ENCODE measurements at places on chromosomes 4 and X.

DNA sequence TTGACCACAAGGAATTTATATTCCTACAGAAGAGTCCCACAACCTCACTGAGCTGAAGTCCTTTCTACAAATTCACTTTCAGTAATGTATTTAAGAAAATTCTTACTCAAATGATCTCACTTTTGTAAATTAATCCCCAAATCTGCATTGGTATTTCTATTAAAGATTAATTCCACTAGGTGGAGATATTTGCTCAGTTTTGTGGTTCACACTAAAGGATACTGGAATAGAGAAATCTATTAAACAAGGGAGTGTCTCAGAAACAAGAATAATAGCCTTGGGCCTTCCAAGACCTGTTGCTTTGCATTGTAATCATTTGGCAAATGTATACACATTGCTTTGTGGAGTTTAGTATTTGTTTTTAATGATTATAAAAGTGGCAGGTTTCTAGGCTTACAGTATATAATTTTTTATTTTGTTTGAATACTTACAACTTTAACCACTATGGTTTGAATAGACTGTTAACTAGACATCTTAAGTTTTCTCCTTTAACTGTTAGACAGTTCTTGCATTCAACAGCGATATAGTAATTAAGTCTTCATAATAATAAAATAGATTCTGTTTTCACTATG lies 25.9 kb downstream of the CFAP299 start:
- DNase-seq, result peak; percentile 40

DNA sequence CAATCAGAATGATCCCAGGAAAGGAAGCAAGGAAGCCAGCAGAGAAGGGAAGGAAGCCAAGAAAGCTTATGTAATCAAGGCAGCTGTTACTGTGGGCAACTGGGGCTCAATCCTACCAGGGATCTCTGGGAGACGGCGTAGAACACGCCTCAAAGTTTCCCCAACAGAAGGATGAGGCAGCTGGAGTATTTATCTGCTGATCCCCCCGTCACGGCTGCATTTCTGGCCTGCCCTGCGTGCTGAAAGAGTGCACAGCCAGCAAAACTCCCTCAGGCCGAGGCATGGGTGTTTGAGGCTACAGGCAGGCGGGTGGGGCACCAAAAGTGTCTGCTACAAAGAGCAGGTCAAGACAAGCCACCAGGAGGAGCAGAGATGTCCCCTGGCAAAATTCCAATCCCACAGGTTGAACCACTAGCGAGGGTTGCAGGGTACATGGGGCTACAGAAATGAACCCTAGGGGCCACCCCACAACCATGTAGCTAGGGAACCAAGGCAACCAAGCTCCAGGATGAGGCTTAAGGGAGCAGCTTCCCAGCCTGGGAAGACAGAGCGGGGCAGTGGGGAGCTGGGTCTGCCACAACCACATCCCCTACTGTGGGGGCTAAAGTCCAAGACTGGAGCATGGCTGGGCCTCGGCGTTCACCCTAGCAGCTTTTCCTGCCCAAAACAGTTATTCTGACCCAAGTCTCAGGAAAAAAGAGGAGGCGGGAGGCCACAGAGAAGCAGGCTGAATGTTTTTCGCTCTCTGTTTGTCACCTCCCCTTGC lies 113.4 kb downstream of the BCOR start:
- DNase-seq, result peak; percentile 91

GRCh38 chrX:16320765-16321355 lies 153.6 kb downstream of the MAGEB17 start:
- no peak for DNase-seq

- peak; percentile 34 for DNase-seq
Observed at GRCh38 chr4:73816814-73817213, 19.7 kb upstream of the CXCL6 start.

DNA sequence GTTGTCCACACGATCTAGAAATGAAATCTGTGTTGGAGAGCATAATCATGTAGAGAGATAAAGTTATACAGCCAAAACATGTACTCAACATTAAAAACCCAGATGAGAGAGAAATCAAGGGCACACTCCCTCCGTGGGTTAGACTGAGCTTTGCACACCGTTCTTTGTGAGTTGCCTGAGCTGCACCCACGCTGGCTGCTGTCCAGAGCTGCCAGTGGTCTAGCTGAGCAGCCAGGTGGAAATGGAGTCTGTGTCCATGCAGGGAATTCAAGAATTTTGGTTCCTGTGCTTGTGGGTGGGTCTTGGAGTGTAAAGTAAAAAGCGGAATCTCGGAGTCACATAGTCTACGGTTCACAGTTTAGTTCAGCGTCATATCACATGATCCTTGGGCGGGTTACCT lies 84.6 kb downstream of the GPR143 start:
- DNase-seq, result no peak

DNA sequence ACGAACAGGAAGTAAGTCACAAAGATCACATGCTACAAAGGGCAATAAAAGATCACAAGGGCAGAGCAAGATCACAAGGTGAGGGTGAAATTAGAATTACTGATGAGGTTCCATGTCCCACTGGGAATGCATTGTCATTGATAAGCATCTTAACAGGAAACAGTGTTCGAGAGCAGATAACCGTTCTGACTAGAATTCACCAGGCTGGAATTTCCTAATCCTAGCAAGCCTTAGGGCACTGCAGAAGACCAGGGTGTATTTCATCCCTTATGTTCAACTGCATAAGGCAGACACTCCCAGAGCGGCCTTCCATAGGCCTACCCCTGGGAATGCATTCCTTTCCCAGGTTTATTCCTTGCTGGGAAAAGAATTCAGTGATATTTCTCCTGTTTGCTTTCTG lies 980.6 kb upstream of the LCORL start:
- DNase-seq, result peak; percentile 6

GRCh38 chrX:63743596-63743995 lies 41.4 kb downstream of the ARHGEF9 start:
- DNase-seq, result no peak

GRCh38 chrX:134804779-134805178 lies 146.5 kb upstream of the PLAC1 start:
- DNase-seq, result no peak

GRCh38 chrX:133468051-133468450 lies 52.8 kb upstream of the GPC4 start:
- DNase-seq, result peak; percentile 45

DNA sequence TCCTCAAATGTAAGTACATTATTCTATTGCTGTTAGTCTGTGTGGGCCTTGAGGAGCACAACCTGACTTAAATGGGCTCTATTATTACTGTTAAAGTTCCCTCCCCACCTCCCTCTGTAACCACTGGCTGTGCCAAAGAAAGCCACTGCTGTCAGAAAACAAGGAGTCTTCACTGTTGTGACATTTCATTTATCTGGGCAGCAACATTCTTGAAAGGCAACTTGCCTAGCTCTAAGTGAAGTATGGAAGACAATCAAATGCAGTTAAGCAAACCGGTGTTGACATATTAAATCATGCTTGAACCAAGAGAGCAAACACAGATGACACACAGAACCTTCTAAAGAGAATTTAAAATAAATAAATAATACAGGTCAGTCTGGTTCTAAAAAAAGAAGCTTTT lies 81.0 kb downstream of the EPHA5 start:
- DNase-seq, result no peak

DNA sequence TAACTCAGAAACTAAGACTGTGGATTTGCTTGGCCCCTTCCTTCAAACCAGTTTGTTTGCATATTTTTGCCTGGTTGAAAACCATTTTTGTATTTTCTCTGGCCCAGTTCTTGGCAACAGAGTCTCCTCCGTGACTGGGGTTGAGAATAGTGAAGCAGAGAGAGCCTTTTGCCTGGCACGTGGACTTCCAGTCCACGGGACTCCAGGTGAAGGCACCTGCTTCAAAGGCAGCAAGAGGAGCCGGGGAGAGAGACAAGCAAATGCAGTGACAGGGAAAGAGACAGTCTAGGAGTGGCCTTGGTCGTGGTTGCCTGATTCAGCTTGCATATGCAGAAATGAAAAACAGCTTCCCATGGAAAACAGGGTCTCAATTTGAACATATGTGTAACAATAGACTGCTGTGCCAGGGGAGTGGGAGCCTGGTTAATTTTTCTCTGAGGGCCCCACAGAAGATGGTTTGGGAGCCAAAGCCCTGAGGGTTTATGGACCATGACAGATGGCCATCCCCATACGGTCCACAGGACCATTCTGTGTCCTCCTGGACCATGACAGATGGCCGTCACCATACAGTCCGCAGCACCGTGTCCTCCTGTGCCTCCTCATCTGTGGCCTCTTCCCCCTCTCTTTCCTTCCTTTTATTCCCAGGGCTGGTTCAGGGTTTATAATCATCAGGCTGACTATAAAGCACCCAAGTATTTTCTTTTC lies 272.2 kb upstream of the RASGEF1B start:
- DNase-seq, result no peak

DNA sequence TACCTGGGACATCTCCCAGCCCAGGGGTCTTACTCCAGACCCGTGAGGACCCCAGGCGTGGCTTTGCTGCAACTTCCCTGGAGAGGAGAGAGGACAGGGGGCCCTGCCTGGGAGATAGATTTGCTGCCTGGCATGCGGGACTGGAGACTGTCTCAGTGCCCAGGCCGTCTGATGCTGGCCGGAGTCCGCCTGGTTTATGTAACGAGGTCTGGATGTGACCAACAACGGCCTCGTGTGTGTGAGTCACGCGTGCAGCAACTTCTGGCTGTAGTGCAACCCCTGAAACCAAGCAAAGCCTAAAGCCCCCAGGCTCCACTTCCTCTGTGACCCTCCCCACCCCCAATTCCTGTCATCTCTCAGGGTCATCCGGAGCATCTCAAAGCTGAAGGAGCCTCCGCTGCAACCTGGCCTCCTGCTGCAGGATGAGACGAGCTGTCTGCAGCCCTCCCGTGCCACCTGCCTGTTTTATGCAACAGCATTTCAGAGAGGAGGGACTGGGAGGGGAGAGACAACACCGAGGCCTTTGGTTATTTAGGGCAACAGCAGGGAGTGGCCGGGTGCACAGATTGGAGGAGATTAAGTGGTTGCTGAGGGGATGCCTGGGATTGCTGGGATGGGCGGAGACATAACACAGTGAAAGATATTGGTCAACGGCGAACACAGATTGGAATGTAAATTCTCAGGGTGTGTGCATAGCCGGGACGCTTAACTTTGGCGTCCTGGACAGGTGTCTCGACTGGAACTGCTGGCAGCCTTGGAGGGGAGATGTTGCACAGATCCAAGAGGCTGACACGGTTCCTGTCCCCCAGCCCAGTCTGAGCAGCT lies 16.0 kb downstream of the XG start:
- DNase-seq, result peak; percentile 26

- no peak for DNase-seq
Observed at GRCh38 chrX:12686331-12686730, 104.9 kb upstream of the PRPS2 start.

GRCh38 chr4:10605746-10606482 lies 78.7 kb downstream of the CLNK start:
- no peak for DNase-seq

DNA sequence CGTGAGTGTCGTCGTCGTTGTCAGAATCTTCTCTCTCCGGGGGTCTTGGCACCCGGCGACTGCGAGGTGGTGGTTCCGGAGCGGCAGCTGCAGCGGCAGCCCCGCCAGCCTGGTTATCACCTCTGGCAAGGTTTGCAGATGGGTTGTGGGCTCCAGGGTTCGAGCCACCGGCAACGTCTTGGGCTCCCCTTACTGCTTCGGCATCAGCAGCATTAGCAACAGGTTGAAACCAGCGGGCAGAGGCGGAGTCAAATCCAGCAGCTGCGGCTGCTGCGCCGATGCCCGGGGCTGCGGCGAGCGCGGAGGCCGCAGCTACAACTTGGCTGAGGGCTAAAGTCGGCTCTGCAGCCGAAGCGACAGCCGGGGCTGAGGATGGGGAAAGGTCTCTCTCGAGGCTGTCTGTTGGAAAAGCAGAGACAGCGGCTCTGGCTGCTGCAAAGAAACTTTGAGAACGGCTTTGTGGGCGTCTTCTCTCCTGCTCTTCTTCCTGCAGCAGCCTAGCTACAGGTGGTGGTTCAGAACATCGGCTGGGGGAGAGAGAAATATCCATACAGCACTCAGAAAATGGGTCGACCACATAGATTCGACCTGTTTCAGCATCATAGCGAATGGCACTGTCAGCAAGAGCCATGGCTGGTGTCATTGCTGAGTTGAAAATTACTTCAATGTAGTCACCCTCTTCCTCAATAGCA lies 3.6 kb downstream of the IRS4 start:
- peak; percentile 1 for DNase-seq

- DNase-seq, result no peak
Observed at GRCh38 chr4:17788956-17789355, 7.5 kb upstream of the FAM184B start.

GRCh38 chr4:71195924-71196323 lies 142.9 kb upstream of the SLC4A4 start:
- no peak for DNase-seq

DNA sequence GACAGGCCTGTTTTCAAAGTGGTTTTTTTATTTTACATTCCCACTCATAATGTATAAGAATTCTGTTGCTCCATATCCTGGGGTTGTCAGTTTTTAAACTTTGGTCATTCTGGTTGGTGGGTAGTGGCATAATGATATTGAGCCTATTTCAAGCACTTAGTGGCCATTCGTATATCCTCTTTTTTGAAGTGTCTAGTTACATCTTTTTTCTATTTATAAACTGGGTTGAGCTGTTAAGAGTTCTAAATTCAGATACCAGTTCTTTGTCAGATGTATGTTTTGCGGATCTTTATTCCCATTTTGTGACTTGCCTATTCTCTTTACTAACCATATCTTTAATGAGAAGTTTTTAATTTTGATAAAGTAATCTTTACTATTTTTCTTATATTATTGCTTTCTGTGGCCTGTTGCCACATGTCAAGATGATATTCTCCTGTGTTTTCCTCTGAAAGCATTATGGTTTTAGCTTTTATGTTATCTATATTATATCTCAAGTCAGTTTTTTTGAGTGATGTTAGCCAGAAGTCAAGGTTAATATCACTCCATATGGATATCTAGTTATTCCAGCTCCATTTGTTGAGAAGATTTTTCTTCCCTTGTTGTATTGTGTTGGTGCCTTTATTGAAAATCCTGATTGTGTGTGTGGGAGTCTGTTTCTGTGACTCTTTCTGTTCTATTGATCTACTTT lies 110.9 kb downstream of the FHIP1A start:
- no peak for DNase-seq

DNA sequence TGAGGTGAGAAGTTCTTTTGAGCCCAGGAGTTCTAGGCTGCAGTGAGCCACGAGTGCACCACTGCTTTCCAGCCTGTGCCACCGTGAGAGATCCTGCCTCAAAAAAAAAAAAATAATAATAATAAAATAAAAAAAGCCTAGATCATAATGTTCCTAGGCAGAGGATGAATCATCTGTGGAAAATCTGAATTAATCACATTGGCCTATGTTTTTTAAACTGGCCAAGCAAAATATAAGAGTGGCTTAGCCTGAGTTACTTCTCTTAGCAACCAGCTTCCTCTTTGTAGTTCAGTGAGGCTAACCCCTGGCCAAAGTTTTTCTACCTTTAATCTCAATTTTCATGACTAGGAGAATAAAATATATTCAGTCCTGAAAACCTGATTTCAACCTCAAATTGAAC lies 614.6 kb downstream of the PPP4R3C start:
- DNase-seq, result no peak
